ENCODE measurements at places on chromosomes 1 and 21.

DNA sequence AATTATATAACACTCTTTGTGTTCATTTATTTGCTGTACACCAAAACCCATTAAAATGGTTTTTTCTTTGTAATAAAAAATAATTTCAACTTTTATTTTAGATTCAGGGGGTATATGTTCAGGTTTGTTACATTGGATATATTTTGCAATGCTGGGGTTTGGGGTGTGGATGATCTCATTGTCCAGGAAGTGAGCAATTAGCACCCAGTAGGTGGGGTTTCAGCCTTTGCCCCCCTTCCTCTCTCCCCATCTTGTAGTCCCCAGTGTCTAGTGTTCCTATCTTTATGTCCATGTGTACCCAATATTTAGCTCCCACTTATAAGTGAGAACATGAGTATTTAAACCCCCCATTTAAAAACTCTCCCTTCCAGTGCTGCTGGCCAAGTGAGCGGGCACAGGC, 184.6 kb downstream of the RHOU start:
- no peak for DNase-seq

GRCh38 chr1:192506741-192507155, 68.8 kb upstream of the RGS1 start:
- DNase-seq = no peak

DNA sequence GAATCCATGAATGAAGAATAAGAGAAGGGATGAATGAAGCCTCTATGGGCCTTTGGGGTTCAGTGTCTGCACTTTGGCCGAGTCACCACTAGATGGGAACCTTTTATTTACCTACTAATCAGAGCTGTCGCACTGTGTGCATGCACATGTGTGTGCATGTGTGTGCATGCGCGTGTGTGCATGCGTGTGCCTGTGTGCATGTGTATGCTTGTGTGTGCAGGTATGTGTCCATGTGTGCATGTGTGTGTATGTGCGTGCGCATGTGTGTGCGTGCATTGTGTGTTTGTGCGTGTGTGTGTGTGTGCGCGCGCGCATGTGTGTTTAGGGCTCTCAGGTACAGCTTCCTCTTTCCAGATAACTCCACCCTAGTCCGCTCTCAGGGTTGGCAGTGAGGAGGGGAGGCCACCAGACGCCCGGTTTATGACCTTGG, 20.4 kb upstream of the UBXN10 start:
- DNase-seq = no peak

DNA sequence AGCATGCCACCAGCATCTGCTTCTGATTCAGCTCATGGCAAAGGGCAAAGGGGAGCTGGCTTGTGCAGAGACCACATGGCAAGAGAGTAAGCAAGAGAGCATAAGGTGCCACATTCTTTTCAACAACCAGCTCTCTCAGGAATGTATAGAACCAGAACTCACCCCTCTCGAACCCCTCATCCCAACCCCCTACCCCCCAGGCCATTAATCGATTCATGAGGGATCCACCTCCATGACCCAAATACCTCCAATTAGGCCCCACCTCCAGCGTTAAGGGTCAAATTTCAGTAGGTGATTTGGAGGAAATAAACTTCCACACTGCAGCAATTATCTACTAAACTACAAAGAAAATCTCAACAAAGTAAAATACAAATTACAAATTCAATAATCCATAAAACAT, 32.2 kb upstream of the LRRC7 start:
- no peak for DNase-seq

- DNase-seq = no peak
These were observed 29.3 kb downstream of the ERG start for GRCh38 chr21:38468989-38469388.

- no peak for DNase-seq
These were observed 10.2 kb upstream of the NCMAP start for GRCh38 chr1:24545662-24546061.

DNA sequence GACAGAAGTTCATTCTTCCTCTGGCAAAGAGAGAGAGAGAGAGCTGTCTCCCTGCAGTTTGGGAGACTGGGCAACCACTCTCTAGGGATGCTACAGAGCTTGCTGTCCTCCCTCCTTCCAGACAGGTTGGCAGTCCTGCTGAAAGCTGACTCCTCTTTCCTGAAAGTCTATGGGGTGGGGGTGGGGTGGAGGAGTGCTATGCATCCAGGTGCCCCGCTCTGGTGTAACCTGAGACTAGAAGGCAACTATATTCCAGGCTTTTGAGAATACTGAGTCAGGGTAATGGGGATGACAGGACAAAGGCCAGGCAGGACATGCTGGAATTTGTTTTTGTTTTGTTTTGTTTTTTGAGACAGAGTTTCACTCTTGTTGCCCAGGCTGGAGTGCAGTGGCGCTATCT, 55.4 kb downstream of the OPTC start:
- no peak for DNase-seq

GRCh38 chr1:16167331-16168143, 11.7 kb upstream of the EPHA2 start:
- DNase-seq = no peak

GRCh38 chr1:32927441-32927840, 26.3 kb upstream of the TMEM54 start:
- DNase-seq = no peak

Data from LNCaP clone FGC (cell line).